Stimulated activated CD4-positive, alpha-beta T cell treated with anti-CD3 and anti-CD28 coated beads, Interleukin-15, amount 100 ng/mL, for 24 hours (primary cell): ENCODE measurements at places on chromosomes 3 and 15.

GRCh38 chr3:193948459-193948858, 187.5 kb upstream of the HES1 start:
- DNase-seq: no peak

DNA sequence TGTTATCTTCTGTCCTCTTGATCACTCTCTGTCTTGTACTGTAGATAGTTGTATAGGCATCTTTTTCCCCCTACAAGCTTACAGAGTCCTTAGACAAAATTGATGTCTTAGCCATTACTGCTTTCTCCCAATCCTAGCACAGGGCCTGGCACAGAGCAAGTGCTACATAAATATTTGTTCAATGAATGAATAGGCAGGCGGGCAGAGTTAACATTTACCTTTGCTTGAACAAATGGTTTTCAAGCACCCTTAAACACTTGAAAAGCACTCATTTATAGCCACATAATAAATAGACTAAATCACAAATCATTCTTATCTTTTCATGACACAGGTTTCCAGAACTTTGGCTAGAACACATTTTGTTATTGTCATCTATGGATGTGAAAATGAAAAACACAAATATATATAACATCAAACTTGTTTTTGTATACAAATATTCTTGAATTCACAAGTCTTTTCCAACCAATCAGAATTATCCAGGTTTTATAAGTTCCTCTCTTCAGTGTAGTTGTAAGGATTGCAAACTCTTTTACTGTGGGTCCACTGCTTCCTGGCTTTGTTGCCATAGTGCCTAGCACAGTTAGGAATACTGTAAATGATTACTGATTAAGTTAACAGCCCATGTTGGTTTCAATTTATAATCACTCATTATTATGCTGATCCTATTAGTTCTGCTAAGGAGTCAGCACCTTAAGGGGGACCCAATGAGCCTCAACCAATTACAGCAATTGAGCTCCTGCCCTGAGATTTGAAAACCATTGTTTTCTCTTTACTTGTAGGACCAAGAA, 61.9 kb downstream of the ISL2 start:
- DNase-seq: no peak

GRCh38 chr15:48965972-48966371, 2.3 kb upstream of the SHC4 start:
- peak; percentile 37 for DNase-seq

- no peak for DNase-seq
Measured at GRCh38 chr3:124962403-124962940, 27.9 kb upstream of the MUC13 start.

- DNase-seq: no peak
Measured at GRCh38 chr3:180059356-180059755, 22.6 kb upstream of the PEX5L start.
